ENCODE measurements at places on chromosomes 7 and 10.
A peak's percentile ranks its signal among the peaks of the same experiment; 100 is the strongest.

DNA sequence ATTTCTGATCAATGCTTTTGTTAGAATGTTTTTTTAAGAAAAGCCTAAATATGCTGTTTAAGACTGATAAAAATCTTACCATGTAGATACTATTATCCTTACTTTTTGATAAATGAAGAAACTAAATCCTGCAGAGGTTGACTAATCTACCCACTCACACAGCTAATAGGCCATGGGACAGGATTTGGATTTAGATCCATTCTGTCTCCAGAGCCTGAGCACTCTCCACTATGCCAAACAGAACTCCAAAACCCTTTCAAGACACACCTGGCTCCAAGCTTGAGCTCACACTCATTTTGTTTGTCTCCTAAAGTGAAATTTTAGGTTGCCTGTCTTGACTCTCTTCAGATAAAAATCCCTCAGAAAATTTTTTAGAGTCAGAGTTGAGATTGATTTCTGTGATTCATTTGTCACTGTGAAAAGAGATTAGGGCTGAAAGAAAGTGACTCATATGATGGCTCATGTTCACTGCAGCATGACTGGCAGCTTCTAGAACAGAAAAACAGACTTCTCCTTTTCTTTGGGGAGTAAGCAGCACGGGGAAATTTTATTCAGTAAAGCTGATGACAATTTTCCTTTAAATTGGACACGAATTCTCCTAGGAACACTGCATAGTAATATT is 132.3 kb upstream of the POT1 start:
- DNase-seq, result peak; percentile 4

GRCh38 chr10:123278445-123278844 is 124.2 kb downstream of the BUB3 start:
- no peak for DNase-seq

- no peak for DNase-seq
Measured at GRCh38 chr10:123788981-123789380, 102.6 kb downstream of the CPXM2 start.

DNA sequence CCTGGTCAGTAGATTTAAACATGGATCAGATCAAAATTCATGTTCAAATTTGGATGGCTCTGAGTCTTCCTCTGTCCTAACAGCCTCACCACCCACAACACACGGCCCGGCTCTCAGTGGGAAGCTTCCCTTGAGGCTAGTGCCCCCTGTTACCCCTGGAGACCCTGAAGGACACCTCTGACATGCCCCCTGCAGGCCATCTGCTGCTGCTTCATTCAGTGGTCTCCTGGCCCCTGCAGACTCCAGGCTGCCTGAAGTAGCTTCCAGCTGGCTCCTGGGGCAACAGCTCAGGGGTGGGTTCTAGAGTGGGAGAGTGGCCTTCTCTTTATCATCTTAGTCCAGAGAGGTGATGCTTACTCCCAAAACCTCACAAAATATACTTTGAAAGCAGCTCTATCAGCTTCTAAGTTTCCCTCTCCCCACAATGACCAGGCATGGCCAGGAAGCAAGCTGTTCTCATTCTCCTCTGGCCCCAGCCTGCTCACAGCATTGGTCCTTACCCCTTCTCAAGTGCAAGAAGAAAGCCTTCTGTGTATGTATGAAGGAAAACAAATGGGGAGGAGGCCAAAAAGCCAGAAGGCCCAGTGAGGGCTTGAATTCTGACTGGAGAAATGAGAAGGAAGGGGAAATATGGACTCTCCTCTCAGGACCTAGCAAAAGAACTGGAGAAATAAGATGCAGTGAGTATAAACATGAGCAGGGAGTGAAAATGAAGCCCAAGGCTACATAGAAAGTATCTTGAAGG is 189.6 kb upstream of the INHBA start:
- DNase-seq, result peak; percentile 42

DNA sequence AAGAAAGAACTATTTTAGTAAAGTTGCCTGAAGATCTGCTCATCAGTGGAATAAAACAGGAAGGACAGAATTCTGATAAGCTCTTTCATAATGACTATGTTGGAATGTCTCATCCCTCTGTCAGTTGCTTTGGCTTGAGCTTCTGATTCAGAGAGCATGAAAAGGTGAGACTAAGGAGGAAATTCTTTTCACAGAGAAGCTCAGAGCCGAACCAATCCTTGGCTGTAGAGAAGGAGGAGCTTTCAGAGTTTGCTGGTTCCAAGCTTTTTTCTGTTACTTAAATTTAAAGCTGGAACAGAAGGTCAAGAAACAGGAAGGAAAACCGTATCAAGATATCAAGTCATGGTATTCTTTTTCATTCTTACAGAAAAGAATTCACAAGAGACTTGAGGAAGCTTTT is 24.0 kb downstream of the GSTO2 start:
- DNase-seq, result no peak

DNA sequence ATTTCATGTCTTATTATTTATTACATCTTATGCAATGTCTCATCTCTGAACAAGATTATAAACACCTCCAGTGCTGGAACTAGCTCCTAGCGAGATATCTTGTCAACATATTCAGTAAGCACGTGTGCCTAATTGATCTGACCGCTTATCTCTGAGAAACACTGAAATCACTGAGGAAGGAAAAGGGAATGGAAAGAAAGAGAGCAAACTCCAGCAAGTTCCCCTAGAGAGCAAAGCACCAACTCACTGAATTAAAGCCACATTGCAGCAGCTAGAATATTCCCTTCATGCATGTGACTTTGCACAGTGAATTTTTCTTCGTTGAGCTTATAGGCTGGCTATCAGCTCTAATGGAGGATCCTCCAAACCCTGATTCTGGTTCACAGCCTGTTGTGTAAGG is 177.1 kb upstream of the FRMD4A start:
- no peak for DNase-seq

DNA sequence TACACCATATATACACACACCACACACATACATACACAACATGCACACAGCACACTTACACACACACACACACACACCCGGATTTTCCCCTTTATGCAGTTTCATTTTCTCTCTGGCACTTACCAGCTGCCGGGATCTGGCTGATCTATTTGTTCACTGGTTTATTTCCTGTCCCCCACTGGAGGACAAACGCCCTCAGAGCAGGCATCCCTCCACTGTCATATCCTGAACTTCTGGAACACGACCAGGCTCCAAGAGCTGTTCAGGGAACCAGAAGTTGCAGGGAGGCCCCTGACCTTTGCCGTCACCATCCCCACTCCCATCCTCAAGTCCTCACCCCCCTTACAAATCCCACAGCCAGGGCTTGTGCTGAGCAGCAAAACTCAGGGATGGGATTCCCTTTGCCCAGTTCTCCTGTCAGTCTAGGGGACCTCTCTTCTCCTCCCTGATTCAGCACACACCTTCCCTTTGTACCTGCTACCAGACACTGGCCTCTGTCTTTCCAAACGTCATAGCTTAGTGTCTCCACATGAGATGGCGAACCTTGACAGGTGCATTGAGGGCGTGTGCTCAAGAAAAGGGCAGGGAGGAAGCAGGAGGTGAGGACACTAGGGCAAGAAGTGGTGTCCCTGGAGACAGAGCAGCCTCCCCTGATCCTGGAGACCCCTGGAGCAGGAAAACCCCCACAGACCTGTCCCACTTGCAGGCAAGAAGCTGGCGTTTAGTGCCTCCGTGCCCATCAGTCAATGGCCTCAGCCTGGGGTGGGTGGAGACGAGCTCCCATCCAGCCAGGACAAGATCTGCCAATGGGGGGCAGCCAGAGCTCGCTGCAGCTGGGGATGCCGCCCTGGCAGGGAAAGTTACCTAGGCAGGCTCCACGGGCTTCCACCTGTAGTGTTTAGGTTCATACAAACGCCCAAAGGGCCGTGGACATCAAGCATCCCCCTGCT is 12.7 kb upstream of the DOCK1 start:
- no peak for DNase-seq

DNA sequence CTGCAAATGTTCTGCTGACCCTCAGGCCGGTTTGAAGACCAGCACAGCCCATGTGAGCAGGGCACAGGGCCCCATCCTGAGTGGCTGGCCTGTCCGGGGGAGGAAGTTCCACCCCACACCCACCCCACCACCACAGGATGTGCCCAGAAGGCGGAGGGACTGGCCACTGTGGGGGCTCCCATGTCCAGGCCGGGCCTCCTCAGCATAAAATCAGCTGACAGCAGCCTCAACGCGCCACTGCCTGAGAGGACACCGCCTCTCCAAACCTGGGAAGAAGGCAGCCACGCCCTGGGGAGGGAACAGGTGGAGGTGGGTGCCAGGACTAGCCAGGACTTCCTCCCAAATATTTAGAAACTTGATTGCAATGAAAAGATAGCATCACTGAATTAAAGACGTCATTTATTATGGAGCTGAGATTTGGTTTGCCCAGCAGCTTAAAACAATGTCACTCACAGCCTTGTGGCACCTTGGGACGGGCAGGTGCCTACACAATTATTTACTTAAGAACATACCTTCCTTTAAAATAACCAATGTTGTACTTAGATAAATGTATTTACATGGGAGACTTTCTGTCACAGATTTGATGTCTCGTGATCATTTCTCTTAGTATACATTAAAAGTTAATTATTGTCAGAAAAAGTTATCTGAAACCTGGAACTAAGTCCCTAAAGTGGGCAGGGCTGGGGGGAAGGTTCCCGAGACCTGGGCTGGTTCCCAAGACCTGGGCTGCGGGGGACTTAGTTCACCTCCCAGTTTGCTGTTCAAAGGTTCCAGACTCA is 27.3 kb upstream of the FAM20C start:
- DNase-seq, result no peak

GRCh38 chr7:147903536-147904218 is 686.9 kb upstream of the C7orf33 start:
- DNase-seq, result no peak

- no peak for DNase-seq
Measured at GRCh38 chr10:5534880-5535856, 10.4 kb downstream of the CALML3 start.

GRCh38 chr7:151232917-151233701 is 826 bp downstream of the CHPF2 start:
- no peak for DNase-seq

DNA sequence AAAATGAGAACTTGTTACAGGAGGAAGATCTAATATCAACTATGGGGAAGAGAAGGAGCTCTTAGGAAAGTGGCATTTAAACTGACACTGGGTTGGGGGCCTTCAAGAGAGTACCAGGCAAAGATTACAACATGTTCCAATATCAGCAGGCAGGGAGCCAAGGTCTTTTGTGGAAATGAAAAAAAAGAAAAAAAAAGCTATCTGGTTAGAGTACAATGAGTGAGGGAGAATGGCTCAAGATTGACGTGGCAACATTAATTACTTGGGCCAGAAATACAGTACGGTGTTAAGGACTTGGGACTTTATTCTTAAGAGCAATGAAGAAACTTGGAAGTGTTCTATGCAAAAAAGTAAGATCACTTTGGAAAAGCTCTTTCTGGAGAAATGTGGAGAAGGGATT is 132.3 kb upstream of the CDK1 start:
- no peak for DNase-seq

GRCh38 chr7:107064255-107064654 is 19.8 kb downstream of the PRKAR2B start:
- DNase-seq, result no peak

DNA sequence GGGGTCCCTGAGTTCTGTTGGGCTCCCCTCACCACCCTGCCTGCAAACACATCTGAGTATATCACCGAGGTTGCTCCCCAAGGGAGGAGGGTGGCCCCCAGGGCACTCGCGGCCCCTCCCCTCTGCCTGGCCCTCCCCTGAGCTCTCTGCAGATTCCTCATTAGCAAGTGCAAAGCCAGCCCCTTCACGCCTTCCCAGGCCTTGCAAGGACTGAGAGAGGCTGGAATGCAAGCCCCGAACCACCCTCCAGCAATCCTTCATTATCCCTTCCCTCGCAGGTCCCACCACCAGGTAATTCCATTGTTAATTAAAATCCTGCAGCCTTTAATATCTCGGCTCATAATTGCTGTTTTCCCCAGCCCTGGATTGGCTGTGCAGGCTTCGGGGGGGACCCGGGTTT is 35.3 kb upstream of the MYL10 start:
- no peak for DNase-seq

DNA sequence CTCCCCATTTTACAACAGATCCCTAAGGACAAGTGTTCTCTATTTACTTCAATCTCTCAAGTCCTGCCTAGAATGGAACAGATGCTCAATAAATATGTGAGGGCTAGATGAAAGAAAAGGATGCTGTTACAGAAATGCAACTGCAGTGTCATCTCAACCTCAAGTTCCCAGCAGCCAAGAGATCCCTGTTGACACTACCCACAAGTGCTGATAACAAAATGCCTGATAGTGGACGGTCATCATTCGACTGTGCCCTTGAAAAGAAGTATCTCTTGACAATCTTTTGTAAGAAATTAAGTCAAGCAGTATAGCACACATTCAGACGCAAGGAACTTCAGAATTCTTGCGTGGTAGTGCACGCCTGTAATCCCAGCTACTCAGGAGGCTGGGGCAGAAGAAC is 133.2 kb downstream of the PARD3 start:
- DNase-seq, result no peak

DNA sequence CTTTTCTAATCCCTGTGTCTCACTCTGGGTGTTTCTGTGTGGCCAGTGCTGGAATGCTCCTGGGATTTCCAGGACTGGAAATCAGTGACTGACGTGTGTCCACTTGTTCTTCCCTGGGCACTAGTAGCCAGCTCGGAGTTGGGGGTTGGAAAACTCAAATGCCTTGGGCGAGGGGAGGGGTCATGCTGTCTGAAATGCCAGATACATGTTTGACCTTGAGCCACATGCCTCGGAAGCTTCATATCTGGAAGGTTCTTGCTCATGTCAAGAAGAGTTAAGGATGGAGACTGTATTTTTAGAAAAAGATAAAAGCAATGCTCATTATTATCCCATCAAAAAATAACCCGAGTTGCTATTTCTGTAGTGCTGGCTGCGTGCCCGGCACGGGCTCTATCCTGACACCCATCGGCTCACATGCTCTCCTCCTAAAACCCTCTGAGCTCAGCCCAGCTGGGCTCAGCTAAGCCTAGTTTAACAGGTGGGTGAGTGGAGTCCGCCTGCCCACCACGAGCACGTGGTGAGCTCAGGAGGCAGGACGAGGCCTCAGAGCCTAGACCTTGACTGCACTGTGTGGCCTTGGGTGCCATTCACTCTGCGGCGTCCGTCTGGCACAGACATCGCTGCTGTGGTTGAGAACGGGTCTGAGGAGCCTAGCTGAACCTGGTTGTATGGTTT is 6.4 kb downstream of the DPYSL4 start:
- no peak for DNase-seq

- no peak for DNase-seq
Measured at GRCh38 chr7:130970696-130971095, 236.7 kb upstream of the KLF14 start.

- no peak for DNase-seq
Measured at GRCh38 chr10:51397695-51398094, 301.7 kb downstream of the CSTF2T start.

GRCh38 chr10:70621503-70622078 is 19.1 kb upstream of the PRF1 start:
- DNase-seq, result no peak
